ENCODE measurements at places on chromosomes 13 and 19.
A peak's percentile ranks its signal among the peaks of the same experiment; 100 is the strongest.

- DNase-seq, result no peak
These were observed 15.4 kb downstream of the ANKRD24 start for GRCh38 chr19:4197625-4198466.

- DNase-seq, result no peak
These were observed 17.2 kb downstream of the SLC27A1 start for GRCh38 chr19:17487284-17488121.

DNA sequence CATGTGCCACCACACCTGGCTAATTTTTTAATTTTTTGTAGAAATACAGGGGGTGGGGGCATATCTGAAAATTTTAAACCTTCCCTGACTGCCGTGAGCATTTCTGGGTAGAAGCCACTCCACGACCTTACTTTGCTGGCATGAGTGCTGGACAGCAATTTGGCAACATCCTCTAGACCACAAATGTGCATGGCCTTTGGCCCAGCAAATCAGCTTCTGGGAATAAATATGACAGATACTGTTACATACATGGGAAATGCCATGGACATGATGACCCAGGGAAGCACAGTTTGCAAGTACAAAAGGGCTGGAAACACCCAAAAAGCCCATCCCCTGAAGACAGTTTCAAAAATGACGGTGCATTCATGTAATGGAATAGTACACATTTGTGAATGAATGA lies 3.2 kb upstream of the PVR start:
- peak; percentile 58 for DNase-seq

GRCh38 chr13:99290894-99291293 lies 16.3 kb downstream of the GPR183 start:
- no peak for DNase-seq

DNA sequence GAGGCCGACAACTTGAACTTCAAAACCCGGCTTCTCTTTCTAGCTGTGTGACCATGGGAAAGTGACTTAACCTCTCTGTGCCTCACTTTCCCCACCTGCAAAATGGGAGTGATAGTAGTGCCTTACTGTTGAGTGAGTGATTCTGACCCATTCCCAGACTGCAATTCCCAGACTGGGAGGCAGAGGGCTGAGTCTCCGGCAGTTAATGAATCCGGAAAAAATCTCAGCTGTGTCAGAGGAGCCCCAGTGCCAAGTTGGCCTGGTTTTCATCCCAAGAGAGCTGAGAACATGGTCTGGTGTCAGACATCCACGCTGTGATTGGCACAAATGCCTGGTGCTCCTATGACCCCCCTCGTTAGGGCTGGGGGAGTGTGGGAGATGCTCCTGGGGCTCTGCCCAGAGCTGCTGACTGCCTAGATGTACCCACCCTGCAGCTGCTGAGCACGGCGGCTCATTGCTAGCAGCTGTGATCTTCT lies 50.0 kb downstream of the PIN1 start:
- DNase-seq, result peak; percentile 7

GRCh38 chr13:80755910-80756309 lies 415.0 kb upstream of the SPRY2 start:
- DNase-seq, result no peak

- no peak for DNase-seq
These were observed 1423.8 kb upstream of the MIR17HG start for GRCh38 chr13:89923736-89924135.

GRCh38 chr19:5680084-5680436 lies 256 bp downstream of the MICOS13 start:
- no peak for DNase-seq

DNA sequence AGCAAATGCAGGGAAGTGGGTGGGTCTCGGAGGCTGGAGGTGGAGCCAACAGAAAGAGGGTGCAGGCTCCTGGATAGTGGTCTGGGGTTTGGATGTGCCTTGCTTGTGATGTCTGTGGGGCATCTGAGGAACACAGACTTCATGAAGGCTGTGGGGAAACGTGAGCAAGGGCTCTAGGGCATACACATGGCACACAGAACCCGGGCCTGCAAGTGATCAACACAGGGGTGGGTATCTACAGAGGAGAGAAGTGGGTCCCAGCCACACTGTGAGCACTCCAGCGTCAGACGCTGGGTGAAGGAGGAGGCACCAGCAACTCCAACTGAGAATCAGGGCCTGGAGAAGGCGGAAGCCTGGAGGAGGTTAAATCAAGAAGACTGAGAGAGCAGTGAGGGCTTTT lies 5.4 kb upstream of the UBE2M start:
- no peak for DNase-seq

- DNase-seq, result no peak
These were observed 4.5 kb downstream of the SAE1 start for GRCh38 chr19:47135156-47135555.

DNA sequence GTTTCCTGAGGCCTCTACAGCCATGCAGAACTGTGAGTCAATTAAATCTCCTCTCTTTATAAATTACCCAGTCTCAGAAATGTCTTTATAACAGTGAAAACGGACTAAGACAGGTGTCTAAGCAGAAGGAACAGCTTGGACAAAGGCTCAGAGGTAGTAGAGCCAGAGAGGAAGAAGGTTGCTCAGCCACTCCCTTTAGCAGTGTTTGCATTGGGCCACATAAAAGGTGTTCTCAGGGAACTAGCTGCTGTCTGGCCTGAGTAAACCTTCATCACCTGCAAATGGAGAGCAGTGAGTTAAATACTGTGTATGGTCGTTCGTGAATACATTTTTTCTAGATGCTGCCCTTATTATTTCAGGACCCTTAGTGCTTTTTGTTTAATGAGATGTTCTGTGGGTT lies 383.4 kb downstream of the EFNB2 start:
- DNase-seq, result no peak

DNA sequence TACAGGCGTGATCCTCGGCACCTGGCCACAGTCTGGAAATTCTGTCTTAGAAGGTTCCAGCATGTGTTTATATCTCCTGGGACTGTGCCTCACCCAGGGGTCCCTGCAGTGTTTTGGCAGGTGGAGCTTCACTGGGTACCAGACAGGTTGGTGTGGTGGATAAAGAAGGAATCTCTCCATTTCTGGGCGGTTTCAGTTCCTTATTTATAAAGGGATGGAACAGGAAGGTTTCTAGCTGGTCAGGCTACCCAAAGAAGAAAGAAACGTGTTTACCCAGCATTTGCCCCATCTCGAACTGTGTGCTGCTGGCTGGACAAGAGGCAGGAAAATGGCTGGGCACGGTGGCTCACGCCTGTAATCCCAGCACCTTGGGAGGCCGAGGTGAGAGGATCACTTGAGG lies 9.8 kb downstream of the PNPLA6 start:
- no peak for DNase-seq

DNA sequence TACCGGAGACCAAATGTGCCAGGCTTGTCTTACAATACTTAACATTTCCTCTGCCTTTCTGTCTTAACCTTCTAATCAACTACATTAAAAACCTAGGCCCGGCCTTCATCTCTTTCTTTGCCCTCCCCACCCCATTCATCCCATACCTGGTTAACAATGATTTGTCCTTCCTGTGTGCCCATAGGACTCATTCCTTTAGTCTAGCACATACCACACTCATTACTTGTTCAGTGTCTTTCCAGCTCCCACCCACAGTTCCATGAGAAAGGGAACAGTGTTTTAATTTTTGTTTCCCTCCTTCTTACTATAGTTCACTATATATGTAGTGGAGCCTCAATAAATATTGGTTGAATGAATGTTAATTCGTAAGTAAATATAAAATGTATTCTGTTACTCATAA lies 2.4 kb downstream of the CLN5 start:
- no peak for DNase-seq

GRCh38 chr19:35549174-35549788 lies 3.9 kb downstream of the TMEM147 start:
- DNase-seq, result peak; percentile 11

DNA sequence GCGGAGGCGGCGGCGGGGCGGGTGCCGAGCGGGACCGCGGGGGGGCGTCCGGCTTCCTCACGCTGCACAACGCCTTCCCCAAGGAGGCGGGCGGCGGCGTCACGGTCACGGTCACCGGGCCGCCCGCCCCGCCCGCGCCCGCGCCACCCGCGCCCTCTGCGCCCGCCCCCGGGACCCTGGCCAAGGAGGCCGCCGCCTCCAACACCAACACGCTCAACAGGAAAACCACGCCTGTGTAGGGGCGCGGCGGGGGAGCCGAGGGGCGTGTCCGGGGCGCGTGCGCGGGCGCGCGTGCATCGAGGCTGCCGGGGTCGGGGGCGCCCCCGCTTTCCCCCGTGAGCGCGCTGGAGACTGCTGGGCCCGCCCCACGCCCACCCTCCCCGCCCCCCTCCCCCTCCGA lies 8.8 kb upstream of the CACNG6 start:
- DNase-seq, result no peak

GRCh38 chr19:8526345-8527091 lies 12.6 kb upstream of the ZNF414 start:
- DNase-seq, result peak; percentile 78

DNA sequence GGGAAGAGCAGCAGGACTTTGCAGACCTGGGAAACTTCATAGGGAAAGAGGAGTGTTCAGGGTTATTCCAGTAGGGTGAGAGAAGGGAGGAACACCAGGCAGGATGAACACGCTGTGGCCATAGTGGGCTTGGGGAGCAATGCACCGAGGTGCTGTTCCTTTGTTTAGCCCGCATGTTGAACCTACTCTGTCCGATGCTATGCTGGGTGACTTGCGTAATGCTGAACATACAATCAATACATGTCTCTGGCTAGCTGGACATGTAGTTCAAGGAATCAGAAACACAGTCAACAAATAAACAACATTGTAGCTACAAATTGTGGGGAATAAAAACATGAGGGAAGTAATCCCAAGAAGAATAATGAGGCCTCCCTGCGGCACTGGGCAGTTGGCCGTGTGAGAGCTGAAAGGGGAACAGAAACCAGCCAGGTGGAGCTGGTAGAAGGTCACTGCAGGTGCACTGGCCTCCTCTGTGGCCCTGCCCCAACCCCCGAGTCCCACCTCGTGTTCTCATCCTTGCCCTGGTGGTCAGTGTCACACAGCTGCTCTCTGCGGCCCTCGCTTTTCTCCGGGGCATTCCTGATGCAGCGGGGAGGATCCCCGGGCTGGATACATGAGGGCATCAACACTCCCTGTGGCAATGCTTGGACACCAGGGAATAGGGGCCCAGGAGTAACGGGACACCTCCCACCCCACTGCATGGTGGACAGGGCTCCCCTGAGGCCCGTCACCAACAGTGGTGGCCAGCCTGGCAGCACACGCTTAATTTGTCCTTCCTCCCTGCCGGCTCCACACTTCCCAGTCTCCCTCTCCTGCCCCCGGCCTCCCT lies 36.9 kb upstream of the TUBGCP3 start:
- no peak for DNase-seq

DNA sequence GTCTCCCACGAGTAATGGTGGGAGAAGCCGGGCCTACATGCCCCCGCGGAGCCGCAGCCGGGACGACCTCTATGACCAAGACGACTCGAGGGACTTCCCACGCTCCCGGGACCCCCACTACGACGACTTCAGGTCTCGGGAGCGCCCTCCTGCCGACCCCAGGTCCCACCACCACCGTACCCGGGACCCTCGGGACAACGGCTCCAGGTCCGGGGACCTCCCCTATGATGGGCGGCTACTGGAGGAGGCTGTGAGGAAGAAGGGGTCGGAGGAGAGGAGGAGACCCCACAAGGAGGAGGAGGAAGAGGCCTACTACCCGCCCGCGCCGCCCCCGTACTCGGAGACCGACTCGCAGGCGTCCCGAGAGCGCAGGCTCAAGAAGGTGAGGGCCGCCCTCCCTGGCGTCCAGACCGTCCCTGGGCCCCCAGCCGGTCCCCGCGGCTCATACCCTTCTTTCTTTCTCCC lies 1.4 kb upstream of the USF2 start:
- no peak for DNase-seq

DNA sequence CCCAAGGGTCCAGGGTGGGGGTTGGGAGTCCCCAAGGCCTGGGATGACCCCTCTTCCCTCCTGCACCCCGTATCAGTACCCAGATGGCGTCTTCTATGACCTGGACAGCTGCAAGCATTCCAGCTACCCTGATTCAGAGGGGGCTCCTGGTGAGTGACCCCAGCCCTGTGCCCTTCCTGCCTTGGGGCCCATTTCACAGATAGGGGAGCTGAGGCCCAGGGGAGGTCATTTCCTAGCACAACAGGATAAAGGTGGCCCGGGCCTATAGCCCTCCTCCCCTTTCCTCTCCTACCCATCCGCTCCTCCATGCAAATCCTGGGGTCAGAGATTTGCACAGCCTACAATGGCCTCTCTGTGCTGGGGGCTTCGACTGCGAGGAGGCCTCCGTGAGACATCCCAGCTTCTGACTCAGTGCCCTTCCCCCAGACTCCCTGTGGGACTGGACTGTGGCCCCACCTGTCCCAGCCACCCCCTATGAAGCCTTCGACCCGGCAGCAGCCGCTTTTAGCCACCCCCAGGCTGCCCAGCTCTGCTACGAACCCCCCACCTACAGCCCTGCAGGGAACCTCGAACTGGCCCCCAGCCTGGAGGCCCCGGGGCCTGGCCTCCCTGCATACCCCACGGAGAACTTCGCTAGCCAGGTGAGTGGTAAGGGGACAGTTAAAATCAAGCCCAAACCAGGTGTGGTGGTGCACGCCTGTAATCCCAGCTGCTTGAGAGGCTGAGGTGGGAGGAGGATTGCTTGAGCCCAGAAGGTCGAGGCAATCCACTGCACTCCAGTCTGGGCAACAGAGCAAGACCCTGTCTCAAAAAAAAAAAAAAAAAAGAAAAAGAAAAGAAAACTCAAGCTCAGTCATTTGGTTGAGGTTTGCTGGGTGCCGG lies 3.9 kb downstream of the SPIB start:
- DNase-seq, result no peak

GRCh38 chr13:74816737-74817136 lies 665.2 kb downstream of the TBC1D4 start:
- no peak for DNase-seq

- DNase-seq, result no peak
These were observed 29.1 kb upstream of the PCCA start for GRCh38 chr13:100059827-100060226.

DNA sequence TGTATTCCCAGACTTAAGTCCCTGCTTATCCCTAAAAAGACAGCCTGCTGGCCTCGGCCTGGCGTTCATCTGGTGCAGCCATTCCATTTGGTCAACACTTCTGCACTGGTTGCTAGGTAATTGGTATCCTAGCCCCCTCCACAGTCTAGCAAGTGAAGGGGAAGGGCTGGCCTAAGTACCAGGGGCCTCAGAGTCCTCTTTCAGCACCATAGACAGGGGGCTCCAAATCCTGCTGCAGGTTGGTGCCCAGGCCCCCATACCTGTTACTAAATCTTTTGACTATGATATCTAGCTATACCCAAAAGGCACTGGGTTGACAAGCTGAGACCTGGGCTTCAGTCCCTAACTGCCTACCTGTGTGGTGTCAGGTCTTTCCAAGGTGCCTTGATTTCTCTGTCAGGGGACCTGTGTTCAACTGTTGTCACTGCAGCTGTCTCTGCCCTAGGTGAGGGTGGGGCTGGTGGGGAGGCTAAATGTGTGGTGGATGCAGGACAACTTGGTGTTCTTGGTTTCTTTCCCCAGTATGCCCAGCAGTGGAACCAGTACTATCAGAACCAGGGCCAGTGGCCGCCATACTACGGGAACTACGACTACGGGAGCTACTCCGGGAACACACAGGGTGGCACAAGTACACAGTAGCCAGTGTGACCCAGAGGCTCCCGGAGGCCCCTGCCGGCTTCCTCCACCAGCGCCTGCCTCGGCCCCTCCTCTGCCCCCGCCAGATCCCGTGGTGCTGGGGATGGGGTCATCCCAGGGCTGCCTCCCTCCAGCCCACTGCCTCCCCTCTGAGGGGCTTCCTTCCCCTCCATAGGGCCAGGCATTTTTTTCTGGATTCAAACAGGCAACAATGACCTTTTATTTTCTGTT lies 3.8 kb upstream of the CCDC97 start:
- no peak for DNase-seq

Measured in AG09319 (cell line).